ENCODE measurements at places on chromosomes 7 and 10.

DNA sequence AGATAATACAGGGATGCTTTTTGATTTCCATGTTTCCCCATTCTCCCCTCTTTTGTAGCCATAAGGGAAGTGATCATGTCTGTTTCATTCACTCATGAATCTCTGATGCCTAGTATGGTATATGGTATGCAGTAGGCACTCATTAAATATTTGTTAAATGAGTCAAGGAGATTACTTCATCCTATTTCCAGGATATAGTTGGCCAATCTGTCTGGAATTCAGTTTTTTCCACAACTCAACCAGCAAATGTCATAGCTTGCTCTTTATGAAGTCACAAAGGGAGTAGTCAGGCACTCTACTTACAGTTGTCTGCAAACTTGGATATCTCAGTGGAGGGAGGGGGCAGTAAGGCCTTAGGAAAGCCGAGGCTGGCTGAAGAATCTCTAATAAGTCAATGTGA is 853.6 kb downstream of the LRMDA start:
- H3K4me3 ChIP-seq = no peak overlapping the region
- H3K27ac ChIP-seq = no peak overlapping the region
- no peaks in the 10 kb centered on the region for H3K4me1 ChIP-seq
- H3K36me3 ChIP-seq = no peaks in the 10 kb centered on the region

- DNase-seq = no peak
- H3K4me3 ChIP-seq = no peak overlapping the region
- no peaks in the 10 kb centered on the region for H3K27me3 ChIP-seq
- H3K4me1 ChIP-seq = no peaks in the 10 kb centered on the region
- no peak overlapping the region for H3K27ac ChIP-seq
- H3K36me3 ChIP-seq = no peaks in the 10 kb centered on the region
Measured at GRCh38 chr7:91201442-91202113, 62.7 kb upstream of the FZD1 start.

GRCh38 chr7:50803359-50804337 is 21.0 kb upstream of the GRB10 start:
- no peak for DNase-seq
- H3K36me3 ChIP-seq = no peaks in the 10 kb centered on the region
- H3K4me1 ChIP-seq = no peaks in the 10 kb centered on the region
- no peak overlapping the region for H3K27ac ChIP-seq

DNA sequence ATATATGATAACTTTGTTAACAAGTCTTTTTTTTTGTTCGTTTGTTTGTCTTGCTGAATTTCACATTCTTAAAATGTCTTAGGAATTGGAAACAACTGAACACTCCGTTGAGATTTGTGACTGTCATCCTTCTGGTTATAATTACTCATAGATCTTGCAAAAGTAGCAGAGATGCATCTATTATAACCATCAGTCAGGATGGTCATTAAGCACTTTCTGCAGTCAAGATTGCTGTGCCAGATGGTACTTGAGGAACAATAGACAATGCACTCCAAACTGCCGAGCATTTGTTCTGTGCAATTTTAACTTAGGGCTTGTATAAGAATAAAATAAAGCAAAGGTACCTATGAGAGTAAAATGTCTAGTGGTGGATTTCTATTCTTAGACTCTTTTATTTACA is 710.1 kb upstream of the KCND2 start:
- no peak overlapping the region for H3K27ac ChIP-seq
- no peak for DNase-seq
- H3K36me3 ChIP-seq = no peaks in the 10 kb centered on the region
- H3K4me1 ChIP-seq = no peaks in the 10 kb centered on the region
- no peak overlapping the region for H3K4me3 ChIP-seq

- DNase-seq = no peak
- no peak overlapping the region for H3K27ac ChIP-seq
- H3K4me3 ChIP-seq = no peak overlapping the region
- no peaks in the 10 kb centered on the region for H3K36me3 ChIP-seq
Measured at GRCh38 chr10:45278860-45279498, 36.4 kb downstream of the OR13A1 start.

- no peak for DNase-seq
- H3K27me3 ChIP-seq = no peaks in the 10 kb centered on the region
- H3K4me3 ChIP-seq = no peak overlapping the region
- H3K4me1 ChIP-seq = no peaks in the 10 kb centered on the region
- H3K27ac ChIP-seq = no peak overlapping the region
Measured at GRCh38 chr10:97466755-97467154, 20.8 kb downstream of the ZDHHC16 start.

GRCh38 chr10:88565072-88565471 is 18.0 kb downstream of the RNLS start:
- no peaks in the 10 kb centered on the region for H3K27me3 ChIP-seq
- H3K4me3 ChIP-seq = no peak overlapping the region

- no peaks in the 10 kb centered on the region for H3K4me1 ChIP-seq
- no peaks in the 10 kb centered on the region for H3K27me3 ChIP-seq
- H3K27ac ChIP-seq = no peak overlapping the region
- no peak overlapping the region for H3K4me3 ChIP-seq
- DNase-seq = no peak
Measured at GRCh38 chr10:51156926-51157325, 82.6 kb downstream of the PRKG1 start.

DNA sequence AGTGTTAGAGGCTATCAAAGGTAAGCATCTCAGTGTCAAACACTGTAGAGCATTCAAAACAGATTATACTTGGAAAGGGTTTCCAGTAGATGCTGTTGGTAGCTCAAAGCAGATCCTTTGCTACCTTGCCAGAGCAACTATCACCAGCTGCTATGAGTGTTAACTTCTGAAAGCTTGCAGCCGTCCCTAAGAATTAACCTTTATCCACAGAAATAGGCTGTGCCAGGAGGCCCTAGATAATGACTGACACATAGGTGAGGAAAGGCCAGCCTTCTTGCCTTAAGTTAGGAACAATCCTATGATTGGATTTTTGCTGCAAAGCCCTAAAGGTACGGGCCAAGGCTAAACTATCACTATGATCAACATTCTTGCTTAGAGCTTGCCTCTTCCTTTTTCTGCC is 263.2 kb downstream of the DGKB start:
- no peak overlapping the region for H3K27ac ChIP-seq
- H3K4me3 ChIP-seq = no peak overlapping the region
- no peaks in the 10 kb centered on the region for H3K4me1 ChIP-seq
- no peak for DNase-seq
- H3K27me3 ChIP-seq = no peaks in the 10 kb centered on the region

DNA sequence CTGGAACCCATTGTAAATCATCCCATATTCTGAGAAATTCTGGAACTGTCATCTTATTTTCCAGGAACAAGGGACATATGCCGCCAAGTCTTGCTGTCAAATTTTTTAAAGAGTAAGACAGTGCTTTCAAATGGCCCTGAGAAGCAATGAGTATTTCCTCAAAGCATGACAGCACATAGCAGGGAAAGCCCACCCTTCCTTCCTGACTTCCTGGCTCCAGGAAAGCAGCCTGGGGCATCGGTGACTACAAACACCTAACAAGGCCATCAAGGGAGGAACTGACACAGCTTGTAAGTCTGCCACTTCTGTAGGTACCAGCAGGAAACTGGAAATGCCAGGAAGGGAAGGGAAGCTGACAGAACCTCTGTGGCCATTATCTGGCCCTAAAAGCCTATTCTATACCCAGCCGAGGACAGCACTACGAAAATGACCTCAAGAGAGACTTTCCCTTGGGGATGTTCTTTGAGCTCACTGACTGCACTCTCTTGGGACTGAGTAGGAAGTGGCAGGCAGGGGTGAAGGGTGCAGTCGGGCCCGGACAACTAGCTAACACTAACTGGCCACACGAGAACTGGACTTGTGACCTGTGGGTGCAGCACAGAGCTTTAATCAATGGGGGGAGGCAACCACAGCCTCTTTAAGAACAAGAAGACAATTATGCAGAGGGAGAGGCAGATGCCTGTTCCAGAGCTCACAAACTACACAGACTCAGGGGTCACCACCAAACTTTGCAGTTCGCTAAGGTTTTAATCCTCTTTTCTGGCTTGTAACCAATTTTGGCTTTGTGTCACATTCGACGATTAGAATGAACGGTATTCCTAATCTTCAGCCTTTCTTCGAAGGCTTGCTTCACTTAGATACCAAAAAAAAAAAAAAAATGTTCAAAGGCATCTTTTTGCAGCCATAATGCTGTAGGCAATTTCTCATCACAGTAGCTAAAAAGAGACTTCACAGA is 52.0 kb downstream of the GRB10 start:
- H3K27ac ChIP-seq = no peak overlapping the region
- H3K36me3 ChIP-seq = 0 out of 2 replicates have a peak, but pooled peaks cover 3% of the 10 kb centered on the region
- H3K27me3 ChIP-seq = no peaks in the 10 kb centered on the region
- H3K4me3 ChIP-seq = no peak overlapping the region

DNA sequence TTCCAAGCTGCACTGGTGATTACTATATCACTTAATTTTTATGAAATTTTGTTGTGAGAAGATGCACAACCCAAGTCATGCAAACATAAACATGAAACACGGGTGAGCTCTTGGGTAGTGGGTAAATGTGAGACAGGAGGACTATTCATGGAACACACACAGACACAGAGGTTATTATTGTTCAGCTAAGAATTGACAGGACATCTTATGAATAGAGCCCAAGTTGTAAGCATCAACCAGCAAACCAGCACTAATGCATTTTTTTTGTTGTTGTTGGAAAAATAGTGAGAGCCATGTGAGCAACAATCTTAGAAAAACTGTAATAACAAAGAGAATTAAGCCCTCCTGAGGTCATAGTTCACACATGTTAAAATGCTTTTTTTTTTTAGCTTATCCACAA is 1179.7 kb downstream of the GATA3 start:
- no peaks in the 10 kb centered on the region for H3K27me3 ChIP-seq
- DNase-seq = no peak
- no peaks in the 10 kb centered on the region for H3K4me1 ChIP-seq
- no peaks in the 10 kb centered on the region for H3K36me3 ChIP-seq

DNA sequence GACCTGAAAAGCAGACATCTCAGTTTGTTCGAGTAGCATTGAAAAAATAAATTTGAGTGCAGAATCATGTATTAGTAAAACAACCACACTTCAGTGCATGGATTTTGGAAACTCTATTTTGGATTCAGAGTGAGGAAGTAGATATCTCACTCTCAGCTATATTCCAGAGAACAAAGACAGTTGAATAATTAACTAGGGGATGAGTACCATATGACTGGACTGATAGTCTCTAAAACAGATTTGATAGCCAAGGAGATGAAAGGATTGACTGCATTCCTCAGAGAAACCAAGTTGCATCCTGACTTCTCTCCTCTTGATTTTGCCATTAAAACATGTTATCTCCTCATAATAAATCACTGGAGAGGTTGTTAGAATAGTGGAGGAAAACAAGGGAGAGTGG is 268.4 kb upstream of the SP4 start:
- no peaks in the 10 kb centered on the region for H3K4me1 ChIP-seq
- no peak overlapping the region for H3K27ac ChIP-seq
- H3K4me3 ChIP-seq = no peak overlapping the region
- DNase-seq = no peak
